Stimulated activated CD4-positive, alpha-beta T cell treated with anti-CD3 and anti-CD28 coated beads, Interleukin-1b, Interleukin-23, amount 100 ng/mL, for 1 hour (primary cell): ENCODE measurements at places on chromosomes 1 and 21.

DNA sequence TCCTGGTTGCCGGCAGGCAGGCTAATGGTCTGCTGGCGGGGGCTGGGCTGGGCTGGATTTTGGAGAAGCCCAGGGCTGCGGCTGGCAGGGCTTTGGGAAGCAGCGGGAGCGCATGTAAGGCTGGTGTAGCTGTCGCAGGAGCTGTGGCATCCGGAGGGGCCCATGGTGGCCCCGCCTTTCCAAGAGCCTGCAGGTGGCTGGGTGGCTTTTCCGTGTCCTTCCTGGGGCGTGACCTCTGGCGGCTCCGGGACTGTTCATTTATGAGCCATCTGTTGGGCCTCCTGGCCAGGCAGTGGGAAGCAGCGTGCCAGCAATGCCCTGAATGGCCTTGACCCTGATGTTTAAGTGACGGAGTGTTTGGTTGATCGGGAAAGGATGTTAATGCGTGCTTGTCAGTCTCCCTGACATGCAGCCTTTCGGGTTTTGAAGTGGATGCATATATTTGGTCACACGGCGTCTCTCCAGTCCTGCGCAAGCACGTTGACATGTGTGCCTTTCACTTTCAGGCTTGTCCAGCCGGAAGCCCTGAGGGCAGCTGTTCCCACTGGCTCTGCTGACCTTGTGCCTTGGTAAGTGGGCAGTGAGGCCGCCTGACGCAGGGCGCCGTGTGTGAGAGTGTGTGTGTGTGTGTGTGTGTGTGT, 38.5 kb downstream of the AGPAT3 start:
- no peak for DNase-seq

- DNase-seq, result no peak
Measured at GRCh38 chr1:33301273-33301984, 19.5 kb downstream of the A3GALT2 start.

GRCh38 chr1:180674603-180675530, 43.0 kb downstream of the XPR1 start:
- no peak for DNase-seq

DNA sequence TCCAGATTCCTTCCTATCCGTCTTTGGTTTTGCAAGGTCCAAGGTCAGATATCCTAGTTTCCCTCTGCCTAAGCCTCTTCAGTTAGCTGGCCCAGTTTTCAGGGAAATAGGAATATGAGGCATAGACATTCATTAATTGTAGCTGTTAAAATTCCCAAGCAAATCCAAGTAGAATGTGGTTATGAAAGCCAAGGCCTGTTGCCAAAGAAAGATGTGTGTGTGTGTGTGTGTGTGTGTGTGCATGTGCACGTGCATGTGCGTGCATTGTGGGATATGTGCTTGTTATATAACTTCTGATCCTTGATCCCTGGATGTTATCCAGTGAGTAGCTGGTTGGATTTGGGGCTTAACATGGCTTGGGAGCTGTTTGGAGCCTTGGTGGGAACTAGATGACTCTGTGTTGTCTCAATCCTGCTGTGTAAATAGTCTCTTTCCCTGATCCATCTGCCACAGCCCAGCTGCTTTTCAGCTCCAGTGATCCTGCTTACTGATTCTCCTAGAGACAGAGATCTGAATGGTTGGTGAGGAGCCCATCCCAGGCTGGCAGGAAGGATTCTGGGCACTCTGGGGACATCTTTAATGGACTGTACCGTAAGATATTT, 70.6 kb upstream of the GCLM start:
- no peak for DNase-seq

DNA sequence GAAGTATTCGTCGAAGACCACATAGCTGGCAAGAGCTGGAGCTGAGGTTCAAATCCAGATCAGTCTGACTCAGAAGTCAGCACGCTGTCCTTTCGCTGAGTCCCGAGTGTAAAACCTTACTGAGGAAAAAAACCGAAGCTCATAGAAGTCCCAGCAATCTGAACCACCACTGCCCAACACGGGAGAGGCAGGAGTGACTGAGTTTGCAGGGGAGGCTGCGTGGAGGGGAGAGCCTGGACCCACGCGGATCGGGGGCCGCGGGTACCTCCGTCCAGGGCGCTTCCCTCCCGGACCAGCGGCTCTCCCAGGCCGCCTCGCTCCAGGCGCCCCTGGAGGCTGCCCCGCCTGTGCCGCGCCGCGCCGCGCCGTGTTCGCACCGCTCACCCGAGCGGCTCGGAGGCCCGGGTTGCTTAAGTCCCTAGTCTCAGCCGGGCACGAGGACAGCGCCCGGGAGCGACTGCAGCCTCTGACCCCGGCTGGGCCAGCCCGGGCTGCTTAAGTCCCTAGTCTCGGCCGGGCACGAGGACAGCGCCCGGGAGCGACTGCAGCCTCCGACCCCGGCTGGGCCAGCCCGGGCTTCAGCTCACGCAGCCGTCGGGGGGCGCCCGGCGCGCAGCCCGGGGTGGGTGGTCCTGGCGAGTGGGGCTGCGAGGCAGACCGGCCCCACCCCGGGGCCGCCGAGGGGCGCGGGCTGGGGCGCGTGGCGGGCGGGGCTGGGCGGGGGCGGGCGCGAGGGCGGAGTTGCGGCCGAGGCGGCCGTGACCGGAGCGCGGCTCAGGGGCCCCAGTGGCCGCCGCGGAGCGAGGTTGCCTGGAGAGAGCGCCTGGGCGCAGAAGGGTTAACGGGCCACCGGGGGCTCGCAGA, at the start of gene ADAMTSL4:
Gene ADAMTSL4 (plus strand): TSS at position 777 of the 864 bp plus-strand sequence. CDS start 2,881 bp downstream, outside the sequence.
- no peak for DNase-seq

- no peak for DNase-seq
Measured at GRCh38 chr1:172990598-172991215, 60.0 kb downstream of the TNFSF18 start.

DNA sequence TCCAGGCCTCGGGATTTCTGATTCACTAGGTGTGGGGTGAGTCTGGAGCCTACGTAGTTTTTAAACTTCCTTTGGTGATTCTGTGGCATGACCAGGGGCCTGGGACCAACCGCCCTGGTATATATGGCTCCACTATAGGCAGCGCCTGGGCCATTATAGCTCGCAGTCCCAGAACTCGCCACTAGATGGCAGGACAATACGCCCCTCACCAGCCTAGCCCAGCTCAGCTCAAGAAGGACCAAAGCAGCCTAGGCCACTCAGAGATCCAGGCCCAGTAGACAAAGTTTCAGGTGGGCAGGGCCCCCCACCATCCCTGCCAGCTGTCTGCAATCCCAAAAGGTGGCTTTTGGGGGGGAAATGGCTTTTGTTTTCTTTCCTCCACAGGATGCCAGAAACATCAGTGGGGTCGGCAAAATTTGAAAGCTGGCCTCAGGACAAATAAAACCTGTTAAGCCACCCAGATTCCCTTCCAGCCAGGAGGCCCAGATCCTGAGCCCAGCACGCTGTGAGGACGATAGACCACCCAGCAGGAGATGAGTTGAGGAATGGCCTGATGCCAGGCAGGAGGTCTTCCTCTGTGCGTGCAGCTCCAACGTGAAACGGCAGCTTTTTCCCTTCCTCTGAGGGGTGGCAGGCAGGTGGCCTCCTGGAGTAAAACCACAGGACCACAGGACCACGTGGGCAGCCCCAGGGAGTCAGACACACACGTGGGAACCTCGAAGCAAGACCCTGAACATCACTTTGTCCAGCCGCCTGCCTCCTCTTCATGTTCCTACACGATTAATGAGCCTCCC, 24.8 kb upstream of the TMEM51 start:
- peak; percentile 27 for DNase-seq

- no peak for DNase-seq
Measured at GRCh38 chr21:42089093-42089631, 18.0 kb downstream of the UMODL1 start.

DNA sequence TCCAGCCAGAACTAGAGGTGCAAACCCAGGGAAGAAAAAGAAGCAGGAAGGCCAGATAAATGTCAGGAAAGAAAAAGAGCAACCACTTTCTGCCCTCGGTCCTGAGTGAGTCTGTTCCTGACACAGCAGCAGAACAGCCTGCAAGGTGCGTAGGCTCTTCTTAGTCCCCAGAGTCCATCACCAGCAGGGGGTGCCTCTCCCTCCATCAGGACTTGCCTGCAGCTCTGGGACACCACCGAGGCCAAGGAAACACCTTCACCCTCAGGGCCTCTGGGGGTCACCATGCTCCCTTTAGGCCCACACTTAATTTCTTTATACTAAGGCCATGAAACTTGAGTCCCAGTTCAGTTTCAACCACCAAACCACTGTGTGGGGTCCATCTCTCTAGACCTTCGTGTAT, 43.7 kb upstream of the NFASC start:
- no peak for DNase-seq

- DNase-seq, result no peak
Measured at GRCh38 chr21:23740463-23740862, 1866.8 kb downstream of the MRPL39 start.

GRCh38 chr1:14149431-14149830, 449.1 kb upstream of the KAZN start:
- DNase-seq, result no peak

DNA sequence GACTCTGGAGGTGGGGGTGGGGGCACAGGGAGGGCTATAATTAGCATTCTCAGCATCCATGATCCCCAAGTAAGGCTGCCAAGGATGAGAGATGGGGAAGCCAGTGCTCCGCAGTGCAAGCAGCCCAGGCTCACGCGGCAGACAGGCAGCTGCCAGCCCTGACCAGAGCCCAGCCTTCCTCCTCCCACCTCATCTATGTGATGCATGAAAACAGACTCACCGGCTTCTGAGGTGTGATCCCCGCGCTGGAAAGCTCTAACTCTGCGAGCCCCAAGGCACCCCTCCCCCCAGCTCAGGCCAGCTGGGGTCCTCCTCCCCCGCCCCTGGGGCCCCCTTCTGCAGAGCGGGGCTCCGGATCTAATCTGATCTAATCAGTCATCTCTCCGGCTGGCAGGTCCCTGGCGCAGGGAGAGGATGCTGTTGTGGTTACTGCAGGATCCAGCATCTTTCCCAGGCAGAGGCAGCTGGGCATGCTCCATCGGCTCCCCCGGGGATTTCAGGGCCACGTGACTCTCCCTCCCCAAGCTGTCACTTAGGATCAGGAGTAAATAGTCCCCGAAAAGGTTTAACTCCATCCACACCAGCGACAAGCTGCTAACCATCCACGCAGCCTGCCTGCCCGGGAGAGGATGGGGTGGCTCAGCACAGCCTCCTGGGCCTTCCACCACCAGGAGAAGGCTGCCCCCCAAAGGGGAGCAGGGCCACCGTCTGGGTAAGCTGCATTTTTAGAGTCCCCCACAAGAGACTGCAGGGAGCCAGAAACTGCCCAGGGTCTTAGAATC, at the start of gene PLEKHA6:
Gene PLEKHA6 (minus strand): TSS at position 456 of the 782 bp plus-strand sequence. CDS start 86,202 bp downstream, outside the sequence.
- no peak for DNase-seq

- DNase-seq, result no peak
Measured at GRCh38 chr1:68117416-68117815, 67.0 kb upstream of the DIRAS3 start.

DNA sequence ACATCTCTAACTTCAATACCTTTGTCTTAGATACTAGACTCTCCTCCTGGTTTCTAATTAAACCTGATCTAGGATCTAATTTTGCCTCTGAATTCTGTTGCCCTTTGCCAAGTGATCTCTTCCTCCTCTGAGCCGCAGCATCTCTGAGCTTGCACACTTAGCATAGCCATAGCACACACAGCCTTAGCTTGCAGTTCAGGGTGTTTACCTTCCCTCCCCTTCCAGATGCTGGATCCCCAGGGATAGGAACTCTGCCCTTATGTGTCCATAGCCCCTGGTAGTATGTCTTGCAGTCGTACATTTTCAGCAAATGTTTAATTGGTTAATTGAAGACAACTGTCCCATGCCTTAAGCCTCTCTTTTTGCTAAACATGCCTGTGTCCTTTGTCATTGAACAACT, 30.3 kb downstream of the SELL start:
- no peak for DNase-seq

GRCh38 chr1:112808861-112809684, 93.9 kb upstream of the PPM1J start:
- peak; percentile 7 for DNase-seq

GRCh38 chr1:109659145-109659544, 3.2 kb downstream of the GSTM4 start:
- no peak for DNase-seq

- no peak for DNase-seq
Measured at GRCh38 chr1:184811439-184812111, 56.9 kb upstream of the EDEM3 start.

- DNase-seq, result no peak
Measured at GRCh38 chr1:230082211-230082610, 15.2 kb downstream of the GALNT2 start.

DNA sequence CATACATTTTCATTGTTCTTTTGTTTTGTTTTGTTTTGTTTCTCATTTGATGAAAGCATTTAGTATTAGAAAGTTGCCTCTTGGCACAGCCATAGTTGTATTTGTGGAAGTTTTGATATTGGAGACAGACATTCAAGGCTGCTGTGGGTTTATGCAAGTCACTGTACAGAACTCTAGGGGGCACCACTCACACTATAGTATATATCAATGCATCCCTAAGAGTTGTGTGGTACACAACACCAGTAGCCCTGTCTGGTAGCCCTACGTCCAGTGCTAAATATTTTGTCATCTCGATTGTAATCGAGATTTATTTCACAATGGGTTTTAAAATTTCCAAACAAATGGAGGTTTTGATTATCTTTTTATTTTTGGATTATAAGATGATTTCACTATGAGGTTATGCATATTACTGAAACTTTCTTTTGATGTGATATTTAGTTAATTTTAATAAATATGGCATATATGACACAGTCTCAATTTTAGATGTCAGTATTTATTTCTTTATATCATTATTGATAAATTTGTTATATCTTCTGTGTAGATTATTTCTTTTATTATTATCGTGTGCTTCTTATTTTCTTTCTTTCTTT, 112.2 kb downstream of the NR5A2 start:
- no peak for DNase-seq

- no peak for DNase-seq
Measured at GRCh38 chr21:33951276-33952178, 35.9 kb upstream of the ATP5PO start.

- no peak for DNase-seq
Measured at GRCh38 chr1:197808880-197809279, 33.6 kb upstream of the DENND1B start.

GRCh38 chr1:87330885-87331364, 2.2 kb downstream of the LMO4 start:
- no peak for DNase-seq

DNA sequence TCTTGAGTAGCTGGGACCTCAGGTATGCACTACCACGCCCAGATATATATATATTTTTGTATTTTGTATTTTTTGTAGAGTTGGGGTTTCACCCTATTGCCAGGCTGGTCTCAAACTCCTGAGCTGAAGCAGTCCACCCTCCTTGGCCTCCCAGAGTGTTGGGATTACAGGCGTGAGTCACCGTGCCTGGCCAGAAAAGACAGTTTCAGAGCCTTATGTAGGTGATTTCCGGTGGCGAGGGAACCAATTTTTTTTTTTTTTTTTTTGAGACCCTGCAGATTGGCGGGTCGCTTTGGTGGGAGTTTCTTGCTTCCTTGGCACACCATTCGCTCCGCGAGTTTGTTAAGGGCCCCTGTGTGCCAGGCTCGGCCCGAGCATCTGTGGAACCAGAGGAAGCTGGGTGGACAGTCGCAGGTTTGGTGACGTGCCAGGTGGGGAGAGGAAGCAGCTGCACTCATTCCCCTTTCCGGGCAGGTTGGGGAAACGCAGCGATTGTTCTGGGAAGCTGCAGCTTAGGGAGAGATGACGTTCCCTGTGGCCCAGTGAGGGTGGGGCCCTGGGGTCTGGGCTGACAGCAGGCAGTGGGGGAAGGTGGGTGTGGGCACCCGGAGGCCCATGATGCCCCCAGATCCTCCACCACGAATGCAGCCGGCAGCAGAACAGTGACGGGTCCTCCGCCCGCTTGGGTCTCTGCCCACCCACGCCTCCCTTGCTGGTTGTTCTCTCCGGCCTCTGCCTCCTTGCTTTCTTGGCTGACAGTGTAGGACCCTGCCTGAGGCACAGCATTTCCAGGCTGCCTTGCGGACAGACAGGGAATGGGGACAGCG, 25.1 kb downstream of the SPSB1 start:
- no peak for DNase-seq
